ENCODE measurements at places on chromosomes 3 and 15. TPM values are rescaled to one million over a fixed set of nuclear protein-coding genes. Genes with fewer than 3 reads are reported as not detected.

Gene SI
- not detected for total RNA-seq

Gene MESP2
- total RNA-seq: 2.0 TPM

Gene IGF2BP2
- total RNA-seq: 50.7 TPM

Gene APOD
- total RNA-seq: 7.9 TPM

Gene PLA2G4D
- total RNA-seq: not detected

Gene P2RY14
- total RNA-seq: not detected

Gene CALML4
- total RNA-seq: 0.39 TPM

Gene SLC51A
- not detected for total RNA-seq

Data from epithelial cell of alveolus of lung (primary cell).